Aorta (tissue), 5 donors: ENCODE measurements at places on chromosomes 7 and 10. TPM values are rescaled to one million over a fixed set of nuclear protein-coding genes. Genes with fewer than 3 reads are reported as not detected.

The TRIM4 gene
- 24.7 TPM for total RNA-seq

- no peak for DNase-seq
These were observed 8.6 kb upstream of the SUN1 start for GRCh38 chr7:823649-824048.

- no peak for DNase-seq
These were observed 4.0 kb downstream of the PON2 start for GRCh38 chr7:95430864-95431263.

The AHR gene
- 65.8 TPM for total RNA-seq

DNA sequence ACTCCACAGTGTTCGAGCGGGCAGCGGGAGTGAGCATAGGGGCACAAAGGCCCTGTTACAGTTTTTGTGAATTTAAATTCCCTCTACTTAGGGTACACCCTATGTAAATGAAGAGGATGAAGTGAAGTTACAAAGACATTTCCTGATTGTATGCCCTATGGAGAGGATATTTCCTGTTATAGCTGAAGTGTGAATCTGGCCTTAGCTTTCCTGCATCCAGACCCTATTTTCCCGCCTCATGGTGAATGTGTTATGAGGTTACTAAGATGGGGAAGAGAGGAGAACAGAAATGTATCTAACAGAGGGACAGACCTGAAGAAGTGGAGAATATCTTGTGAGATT, 37.8 kb upstream of the COMMD3 start:
- DNase-seq: no peak

The CCDC201 gene
- total RNA-seq: not detected

The SPDYE8 gene
- not detected for total RNA-seq

The TMEM213 gene
- not detected for total RNA-seq

- DNase-seq: peak; percentile 67
These were observed 96.0 kb upstream of the JCAD start for GRCh38 chr10:30155401-30155800.

The SFRP4 gene
- total RNA-seq: 302 TPM

The LEP gene
- 0.97 TPM for total RNA-seq

GRCh38 chr7:83648464-83649241, at the start of gene SEMA3E:
Gene SEMA3E (minus strand): TSS chr7:83649139.
- peak; percentile 58 for DNase-seq

The SGMS1 gene
- total RNA-seq: 33.1 TPM

The FKBP6 gene
- total RNA-seq: not detected
